ENCODE measurements at places on chromosomes 11 and 22.

GRCh38 chr11:39236916-39237315 is 2222.5 kb downstream of the LRRC4C start:
- DNase-seq, result no peak

DNA sequence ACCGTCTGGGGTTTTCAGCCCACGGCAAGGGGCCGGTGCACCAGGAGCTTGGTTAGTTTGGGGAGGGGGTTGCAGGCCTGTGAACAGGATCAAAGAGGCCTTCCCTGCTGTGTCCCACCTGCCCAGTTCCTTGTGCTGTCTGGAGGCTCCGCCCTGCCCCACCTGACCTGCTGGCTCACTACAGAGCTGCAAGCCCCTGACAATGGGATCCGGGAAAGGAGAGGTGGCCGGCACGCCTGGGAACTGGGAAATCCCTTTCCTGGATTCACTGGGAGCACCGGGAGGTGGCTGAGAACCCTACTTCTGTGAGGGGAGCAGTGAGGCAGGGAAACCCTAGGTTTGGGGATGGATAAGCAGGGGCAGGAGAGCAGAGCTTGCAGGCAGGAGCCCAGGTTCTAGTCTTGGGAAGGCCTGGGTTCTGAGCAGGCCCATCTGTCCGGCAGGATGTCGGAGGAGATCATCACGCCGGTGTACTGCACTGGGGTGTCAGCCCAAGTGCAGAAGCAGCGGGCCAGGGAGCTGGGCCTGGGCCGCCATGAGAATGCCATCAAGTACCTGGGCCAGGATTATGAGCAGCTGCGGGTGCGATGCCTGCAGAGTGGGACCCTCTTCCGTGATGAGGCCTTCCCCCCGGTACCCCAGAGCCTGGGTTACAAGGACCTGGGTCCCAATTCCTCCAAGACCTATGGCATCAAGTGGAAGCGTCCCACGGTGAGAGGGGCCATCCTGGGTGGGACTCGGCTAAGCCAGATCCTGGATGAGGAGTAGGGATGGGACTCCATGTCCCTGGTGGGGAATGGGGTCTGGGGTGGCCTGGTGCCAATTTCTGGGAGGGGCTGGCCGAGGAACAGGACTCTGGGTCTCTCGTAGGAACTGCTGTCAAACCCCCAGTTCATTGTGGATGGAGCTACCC is 786 bp downstream of the CAPN1 start:
- no peak for DNase-seq

- no peak for DNase-seq
Measured at GRCh38 chr22:29128891-29129807, 56.3 kb downstream of the KREMEN1 start.

DNA sequence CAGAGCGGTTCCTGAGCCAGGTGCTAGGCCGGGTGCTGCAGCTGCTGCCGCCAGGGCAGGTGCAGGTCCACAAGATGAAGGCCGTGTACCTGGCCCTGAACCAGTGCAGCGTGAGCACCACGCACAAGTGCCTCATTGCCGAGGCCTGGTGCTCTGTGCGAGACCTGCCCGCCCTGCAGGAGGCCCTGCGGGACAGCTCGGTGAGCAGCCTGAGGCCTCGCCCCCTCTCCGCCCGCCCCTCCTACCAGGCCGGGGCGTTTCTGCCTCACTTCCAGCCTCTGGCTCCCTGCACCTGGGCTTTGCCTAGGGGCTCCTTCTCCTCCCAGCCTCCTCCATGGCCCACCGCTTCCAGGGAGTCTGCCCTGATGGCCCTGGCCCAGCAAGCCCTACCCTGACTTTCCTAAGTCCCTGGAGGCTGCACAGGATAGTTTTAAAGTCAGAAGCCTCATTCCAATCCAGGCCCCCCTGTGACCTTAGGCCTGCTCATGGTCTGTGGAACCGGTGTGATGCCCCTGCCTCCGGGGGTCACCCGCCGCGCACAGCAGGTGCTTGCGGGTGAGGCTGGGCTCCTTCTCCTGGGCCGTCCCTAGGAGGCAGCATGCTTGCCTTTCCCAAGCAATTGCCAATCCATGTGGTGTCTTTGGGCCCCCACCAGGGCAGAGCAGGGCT is 5.5 kb downstream of the TCIRG1 start:
- no peak for DNase-seq

DNA sequence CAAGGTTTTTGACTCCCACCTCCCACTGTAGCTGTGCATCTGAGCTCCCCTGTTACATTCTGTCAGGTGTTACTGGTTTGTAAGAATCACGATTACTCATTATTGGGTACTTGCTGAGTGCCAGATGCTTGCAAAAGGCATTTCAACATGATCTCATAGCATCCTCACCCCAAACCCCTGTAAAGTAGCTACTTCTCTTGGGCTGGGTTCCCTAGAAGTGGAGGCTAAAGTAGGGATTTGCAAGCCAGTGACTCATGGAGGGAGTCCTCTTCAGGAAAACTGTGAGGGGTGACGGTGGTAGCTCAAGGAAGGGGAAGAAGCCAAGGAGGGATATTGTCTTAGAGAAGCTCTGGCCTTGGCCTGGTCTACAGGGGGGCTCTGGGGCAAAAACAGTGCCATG is 78.6 kb downstream of the TIMP3 start:
- DNase-seq, result no peak

DNA sequence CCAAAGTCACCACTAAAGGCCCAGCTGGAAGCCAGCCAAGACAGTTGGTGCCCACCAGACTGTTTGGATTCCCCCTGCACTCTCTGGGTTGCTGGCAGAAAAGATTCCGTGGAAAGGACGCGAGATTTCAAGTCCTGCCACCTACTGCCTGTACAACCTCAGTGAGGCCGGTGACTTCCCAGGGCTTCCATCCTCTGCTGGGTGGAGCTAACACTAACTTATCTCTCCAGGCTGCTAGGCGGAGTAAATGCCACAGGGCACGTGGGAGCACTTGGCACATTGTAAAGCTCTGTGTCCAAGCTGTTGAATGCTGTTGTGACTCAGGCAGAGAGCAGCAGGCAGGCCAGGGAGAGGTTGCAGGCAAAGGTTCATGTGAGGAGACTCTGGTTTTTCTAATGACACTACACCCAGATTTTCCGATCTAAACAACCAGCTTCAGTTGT is 50.9 kb upstream of the CDON start:
- no peak for DNase-seq

- no peak for DNase-seq
Measured at GRCh38 chr11:47161134-47161854, 15.4 kb downstream of the ARFGAP2 start.

GRCh38 chr22:19048531-19048930 is 73.7 kb downstream of the DGCR2 start:
- no peak for DNase-seq

- no peak for DNase-seq
Measured at GRCh38 chr22:40341604-40342003, 4.7 kb upstream of the ADSL start.

DNA sequence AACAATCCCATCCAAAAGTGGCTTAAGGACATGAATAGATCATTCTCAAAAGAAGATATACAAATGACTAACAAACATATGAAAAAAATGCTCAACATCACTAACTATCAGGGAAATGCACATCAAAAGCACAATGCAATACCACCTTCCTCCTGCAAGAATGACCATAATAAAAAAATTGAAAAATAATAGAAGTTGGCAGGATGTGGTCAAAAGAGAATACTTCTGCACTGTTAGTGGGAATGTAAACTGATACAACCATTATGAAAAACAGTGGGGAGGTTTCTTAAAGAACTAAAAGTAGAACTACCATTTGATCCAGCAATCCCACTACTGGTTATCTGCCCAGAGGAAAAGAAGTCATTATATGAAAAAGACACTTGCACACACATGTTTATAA is 77.7 kb upstream of the SC5D start:
- DNase-seq, result no peak

DNA sequence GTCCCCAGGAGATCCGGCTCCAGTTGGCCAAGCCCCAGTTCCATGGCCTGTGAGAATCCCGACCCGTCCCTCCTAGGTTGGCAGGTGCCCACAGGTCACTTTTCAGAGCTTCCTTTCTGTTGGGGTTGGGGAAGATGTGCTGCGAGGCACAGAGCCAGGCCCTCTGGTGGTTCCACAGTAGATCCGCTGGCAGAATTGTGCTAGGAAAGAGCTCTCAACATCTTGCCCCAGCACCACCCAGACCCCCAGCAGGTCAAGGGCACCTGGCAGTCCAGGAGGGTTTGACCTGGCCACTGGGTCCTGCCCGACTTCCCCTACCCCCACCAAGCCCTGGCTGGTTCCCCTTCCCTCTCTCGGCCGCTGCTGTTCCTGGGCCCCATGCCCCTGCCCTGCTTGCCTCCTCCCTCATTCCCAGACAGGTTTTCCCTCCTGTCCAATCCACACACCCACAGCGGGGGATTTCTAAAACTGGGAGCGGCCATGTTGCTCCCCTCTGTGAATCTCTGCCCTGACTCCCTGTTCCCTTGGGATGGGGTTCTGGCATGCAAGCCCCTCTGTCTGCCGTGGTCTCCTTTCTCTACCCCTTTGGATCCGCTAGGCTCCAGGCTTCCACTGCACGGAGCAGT is 26.2 kb upstream of the GCAT start:
- DNase-seq, result no peak

GRCh38 chr22:45210577-45210976 is 30.1 kb downstream of the KIAA0930 start:
- DNase-seq, result no peak

GRCh38 chr22:19868773-19869471 is 14.2 kb upstream of the GNB1L start:
- DNase-seq, result no peak

GRCh38 chr11:73860202-73860601 is 16.4 kb downstream of the COA4 start:
- no peak for DNase-seq

DNA sequence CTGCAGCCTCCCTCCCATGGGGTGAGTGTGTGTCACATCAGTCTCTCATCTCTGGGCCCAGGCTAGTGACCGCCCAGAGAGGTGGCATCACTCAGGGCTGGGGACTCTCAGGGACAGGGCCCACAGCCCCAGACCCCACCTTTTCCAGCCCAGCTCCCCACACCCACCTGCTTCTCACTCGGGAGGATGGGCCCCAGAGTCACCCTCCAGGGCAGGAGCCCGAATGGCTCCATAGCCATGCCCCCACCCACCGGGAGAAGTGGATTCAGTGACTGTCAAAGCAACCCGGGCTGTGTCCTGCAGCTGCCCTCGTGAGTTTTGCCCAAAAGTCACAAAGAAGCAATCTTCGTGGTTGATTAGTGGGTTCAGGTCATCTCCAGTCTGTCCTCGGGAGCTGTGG is 26.0 kb downstream of the PARVG start:
- no peak for DNase-seq

- DNase-seq, result no peak
Measured at GRCh38 chr11:126140926-126141280, 70.5 kb downstream of the RPUSD4 start.

GRCh38 chr22:21876486-21877176 is 9.2 kb upstream of the MAPK1 start:
- DNase-seq, result no peak

GRCh38 chr11:123286761-123287160 is 91.7 kb upstream of the CLMP start:
- no peak for DNase-seq

GRCh38 chr11:23644443-23644842 is 784.2 kb upstream of the CCDC179 start:
- no peak for DNase-seq

GRCh38 chr11:126290887-126291286 is 8.0 kb downstream of the TIRAP start:
- DNase-seq, result no peak

DNA sequence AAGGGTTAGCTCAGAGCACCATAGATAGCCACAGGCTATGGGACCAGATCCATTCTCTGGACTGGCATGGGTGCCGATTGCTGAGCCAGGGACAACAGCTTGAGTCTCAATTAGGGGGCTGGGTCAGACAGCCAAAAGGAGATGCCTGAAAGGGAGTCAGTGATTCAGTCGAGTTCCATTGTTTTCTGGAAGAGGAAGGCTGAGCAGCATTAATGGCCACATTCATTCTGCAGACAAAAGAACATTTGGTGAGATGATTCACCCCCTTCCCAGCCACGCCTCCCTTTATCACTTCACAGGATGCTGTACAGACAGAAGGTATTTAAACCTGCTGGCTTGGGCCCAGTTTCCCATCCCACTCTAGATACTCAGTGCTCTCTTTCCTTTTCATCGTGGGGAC is 131.9 kb downstream of the ADAMTS15 start:
- no peak for DNase-seq

DNA sequence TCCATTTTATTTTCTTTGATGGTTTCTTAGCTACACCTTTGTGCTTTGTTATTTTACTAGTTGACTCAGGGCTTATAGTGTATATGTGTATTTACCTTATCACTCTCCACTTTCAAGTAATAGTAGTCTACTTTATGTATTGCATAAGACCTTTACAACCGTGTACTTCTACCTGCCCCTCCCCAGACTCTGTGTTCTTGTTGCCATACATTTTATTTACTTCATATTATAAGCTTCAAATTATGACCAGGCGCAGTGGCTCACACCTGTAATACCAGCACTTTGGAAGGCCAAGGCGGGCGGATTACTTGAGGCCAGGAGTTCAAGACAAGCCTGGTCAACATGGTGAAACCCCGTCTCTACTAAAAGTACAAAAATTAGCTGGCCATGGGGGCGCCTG is 28.2 kb upstream of the CTSD start:
- DNase-seq, result no peak

- no peak for DNase-seq
Measured at GRCh38 chr11:117443266-117444186, 115.9 kb downstream of the CEP164 start.

- no peak for DNase-seq
Measured at GRCh38 chr11:44787981-44788380, 61.2 kb downstream of the TSPAN18 start.

DNA sequence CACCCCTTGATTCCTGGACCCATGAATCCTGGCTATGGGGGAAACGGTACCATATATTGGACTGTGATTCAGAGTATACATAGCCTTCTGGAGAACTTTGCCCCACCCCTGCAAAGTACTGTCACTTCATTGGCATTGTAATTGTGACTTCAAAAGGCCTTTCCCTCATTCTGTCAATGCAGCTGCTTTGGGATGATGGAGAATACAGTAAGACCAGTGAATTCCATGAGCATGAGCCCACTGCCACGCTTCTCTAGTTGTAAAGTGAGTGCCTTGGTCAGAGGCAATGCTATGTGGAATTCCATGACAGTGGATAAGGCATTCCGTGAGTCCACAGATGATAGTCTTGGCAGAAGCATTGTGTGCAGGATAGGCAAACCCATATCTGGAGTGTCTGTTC is 25.7 kb upstream of the MSANTD2 start:
- DNase-seq, result no peak

DNA sequence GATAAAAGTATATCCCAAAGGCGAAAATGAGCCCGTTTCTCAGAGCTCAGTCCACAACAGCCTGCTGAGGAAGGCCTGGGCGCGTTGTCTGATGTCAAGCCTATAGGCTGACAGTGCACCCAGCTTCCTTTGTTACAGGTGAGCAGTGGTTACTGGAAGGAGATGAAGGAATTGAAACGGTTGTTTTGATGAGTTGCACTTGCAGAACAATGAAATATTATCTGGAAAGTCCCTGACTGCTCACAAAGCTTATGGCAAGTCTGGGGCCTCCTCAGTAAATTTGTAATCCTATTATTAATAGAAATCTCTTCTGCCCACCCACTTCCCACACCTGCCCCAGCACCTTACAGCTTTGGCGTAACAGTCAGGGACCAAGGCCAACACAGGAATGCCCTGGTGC is 77.8 kb downstream of the C11orf91 start:
- DNase-seq, result no peak

- DNase-seq, result no peak
Measured at GRCh38 chr11:131906963-131907362, 536.5 kb downstream of the NTM start.

Data from esophagus squamous epithelium (tissue), 5 donors.